Aorta (tissue), 5 donors: ENCODE measurements at places on chromosomes 3 and 15. TPM values are rescaled to one million over a fixed set of nuclear protein-coding genes. Genes with fewer than 3 reads are reported as not detected.

The BMF gene
- 17.3 TPM for total RNA-seq

- DNase-seq = no peak
Observed at GRCh38 chr15:101641894-101642293, 10.3 kb downstream of the TM2D3 start.

GRCh38 chr3:25748189-25748588, 35.1 kb downstream of the NGLY1 start:
- no peak for DNase-seq

GRCh38 chr3:191985691-191986090, 524.7 kb downstream of the PYDC2 start:
- DNase-seq = no peak

The PFKFB4 gene
- total RNA-seq = 14.6 TPM
